Stimulated activated CD4-positive, alpha-beta T cell treated with anti-CD3 and anti-CD28 coated beads, Interleukin-1b, Interleukin-23, amount 100 ng/mL, for 1 hour (primary cell): ENCODE measurements at places on chromosomes 4 and X.

DNA sequence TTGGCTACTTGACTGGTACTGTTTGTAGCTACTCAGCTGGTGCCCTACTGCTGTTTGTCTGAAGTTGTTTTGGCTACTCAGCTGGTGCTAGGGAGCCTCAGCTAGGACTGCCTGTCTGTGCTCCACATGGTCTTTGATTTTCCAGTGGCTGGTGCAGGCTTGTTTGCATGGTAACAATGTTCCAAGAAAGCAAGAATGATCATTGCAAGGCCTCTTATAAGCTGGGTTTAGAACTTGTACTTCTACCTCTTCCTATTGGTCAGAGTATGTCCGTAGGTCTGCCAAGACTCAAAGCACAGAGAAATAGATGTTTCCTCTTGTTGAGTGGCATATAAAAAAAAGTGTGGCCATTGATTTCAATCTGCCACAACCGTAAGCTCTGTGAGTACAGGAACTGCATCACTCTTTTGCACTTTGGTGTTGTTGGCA lies 17.6 kb downstream of the NFKB1 start:
- DNase-seq, result no peak

GRCh38 chrX:19724409-19724808 lies 163.0 kb downstream of the SH3KBP1 start:
- DNase-seq, result no peak

DNA sequence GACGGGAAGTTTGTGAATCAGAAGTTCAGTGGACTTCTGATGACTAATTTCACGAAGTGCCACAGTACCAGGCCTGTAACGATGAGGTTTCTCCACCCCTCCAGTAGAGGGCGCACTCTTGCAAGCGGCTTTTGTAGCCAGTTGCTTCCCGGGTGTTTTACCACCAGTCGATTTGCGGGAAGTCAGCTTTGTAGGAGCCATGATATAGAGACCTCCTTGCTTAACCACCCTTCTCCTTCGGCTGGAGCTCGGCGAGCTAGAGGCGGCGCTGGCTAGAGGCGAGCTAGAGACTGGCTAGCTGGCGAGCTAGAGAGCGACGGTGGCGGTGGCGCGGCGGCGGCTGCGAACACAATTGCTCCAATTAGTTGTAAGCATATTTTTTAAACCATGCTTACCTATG lies 72.0 kb downstream of the IL1RAPL1 start:
- DNase-seq, result no peak

DNA sequence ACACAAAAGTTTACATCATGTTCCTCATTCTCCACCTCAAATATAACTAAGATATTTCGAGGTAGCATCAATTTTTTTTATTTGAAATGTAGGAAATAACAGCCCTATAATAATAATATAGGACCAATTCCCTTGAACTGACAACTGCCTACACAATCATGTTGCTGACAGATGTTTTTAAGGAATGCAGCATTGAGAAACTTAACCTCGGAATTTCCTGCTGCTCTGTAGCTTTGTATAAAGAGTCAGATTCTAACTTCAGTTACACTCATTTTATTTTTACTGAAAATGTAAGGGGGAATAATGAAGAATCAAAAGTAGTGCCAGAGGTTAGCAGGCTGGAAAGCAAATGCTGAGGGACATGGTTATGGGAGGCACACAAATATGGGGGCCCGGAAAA lies 235.8 kb downstream of the RBMX2 start:
- no peak for DNase-seq

DNA sequence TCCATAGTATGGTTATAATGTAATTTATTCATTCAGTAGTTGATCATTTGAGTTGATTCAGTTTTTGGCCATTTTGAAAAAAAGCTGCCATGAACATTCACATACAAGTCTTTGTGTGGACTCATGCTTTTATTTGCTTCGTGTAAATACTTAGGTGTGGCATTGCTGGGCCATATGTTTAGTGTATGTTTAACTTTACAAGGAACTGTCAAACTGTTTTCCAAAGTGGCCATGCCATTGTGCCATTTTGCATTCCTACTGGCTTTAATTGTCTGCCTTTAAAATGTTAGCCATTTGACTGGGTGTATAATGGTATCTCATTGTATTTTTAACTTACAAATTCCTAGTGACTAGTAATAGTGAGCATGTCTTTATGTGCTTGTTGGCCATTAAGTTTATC lies 8.8 kb downstream of the MTM1 start:
- DNase-seq, result no peak

- no peak for DNase-seq
Measured at GRCh38 chr4:126701756-126702155, 931.0 kb upstream of the INTU start.

DNA sequence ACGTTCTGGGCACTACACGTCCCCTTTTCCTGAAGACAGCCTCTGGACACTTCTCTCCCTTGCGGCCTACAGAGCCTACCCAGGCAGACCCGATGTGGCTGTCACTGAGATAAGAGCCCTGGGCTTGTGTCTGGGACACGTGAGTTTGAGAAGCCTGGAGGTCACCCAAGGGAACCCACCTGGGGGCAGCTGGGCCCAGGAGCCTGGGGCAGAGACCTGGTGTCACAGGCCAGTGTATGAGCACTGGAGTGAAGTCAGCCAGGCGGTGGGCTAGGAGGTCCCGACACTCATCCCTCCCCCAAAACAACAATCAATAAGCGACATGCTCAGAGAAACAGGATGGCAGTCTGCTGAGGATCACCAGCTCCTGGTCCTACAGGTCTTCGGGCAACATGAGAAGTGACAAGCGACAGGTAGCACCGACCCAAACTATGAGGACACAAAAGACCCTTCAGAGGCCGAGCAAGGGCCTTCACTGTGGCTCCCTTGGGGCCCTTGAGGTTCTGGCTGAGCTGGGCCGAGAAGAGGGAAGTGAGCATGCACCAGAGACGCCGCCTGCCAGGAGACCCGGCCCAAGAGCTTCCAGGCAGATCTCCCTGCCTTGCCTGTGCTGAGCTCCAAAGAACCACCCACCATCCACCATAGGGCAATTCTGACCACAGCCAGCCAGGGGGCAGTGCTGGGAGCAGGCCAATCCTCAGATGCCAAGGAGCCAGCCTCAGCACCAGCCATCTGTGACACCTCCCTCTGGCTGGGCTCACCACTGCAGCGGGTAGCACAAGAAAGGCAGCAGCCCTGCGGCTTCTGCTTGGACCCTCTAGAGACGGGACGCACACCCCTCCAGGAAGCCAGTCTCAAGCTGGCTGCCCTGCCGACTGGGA lies 11.0 kb upstream of the DUSP9 start:
- no peak for DNase-seq

- DNase-seq, result no peak
Measured at GRCh38 chr4:82774711-82775171, 23.9 kb downstream of the SCD5 start.

- DNase-seq, result no peak
Measured at GRCh38 chr4:165184220-165184619, 23.1 kb upstream of the KLHL2 start.

DNA sequence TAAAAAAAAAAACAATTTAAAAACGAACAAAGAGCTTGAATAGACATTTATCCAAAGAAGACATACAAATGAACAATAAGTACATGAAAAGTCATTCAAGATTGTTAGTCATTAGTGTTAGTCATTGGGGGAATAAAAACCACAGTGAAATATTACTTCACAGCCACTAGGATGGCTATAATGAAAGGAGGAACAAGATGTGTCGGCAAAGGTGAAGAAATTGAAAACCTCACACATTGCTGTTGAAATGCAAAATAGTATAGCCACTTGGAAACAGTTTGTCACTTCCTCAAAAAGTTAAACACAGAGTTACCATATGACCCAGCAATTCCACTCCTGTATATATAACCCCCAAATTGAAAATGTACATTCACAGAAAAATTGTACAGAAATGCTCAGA lies 45.2 kb upstream of the SLC39A8 start:
- DNase-seq, result no peak

DNA sequence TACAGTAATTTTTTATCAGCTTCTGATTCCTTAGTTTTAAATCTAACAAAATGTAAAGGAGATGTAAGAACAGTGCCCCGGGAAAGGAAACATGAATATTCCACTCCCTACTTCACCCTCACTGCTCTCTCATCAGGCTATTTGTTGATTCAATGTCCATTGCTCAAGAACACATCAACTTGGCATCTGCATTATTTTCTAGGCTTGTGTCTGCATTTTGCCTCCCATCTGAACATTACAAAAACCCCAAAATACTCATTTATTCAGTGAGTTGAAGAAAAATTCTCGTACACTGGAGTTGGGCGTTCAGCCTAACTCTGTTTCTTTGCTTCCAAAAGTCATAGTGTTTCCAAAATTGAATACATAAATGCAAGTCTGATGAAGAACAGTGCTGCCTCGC lies 25.6 kb downstream of the ARHGAP6 start:
- DNase-seq, result no peak

- DNase-seq, result no peak
Measured at GRCh38 chrX:123834116-123834515, 25.7 kb upstream of the XIAP start.

GRCh38 chr4:47340914-47341313 lies 122.6 kb downstream of the COMMD8 start:
- no peak for DNase-seq

DNA sequence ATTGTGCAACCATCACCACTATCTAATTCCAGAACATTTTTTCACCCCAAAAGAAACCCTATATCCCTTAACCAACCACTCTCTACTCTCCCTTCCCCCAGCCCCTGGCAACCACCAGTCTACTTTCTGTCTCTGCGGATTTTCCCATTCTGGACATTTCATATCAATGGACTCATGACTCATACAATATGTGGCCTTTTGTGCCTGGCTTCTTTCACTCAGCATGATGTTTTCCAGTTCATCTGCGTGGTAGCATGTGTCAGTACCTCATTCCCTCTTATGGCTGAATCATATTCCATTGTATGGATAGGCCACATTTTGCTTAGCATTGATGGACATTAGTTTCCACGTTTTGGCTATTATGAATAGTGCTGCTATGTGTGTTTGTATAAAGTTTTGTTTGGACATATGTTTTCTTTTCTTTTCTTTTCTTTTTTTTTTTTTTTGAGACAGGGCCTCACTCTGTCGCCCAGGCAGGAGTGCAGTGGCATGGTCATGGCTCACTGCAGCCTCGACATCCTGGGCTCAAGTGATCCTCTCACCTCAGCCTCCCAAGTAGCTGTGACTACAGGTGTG lies 335.4 kb downstream of the BCOR start:
- no peak for DNase-seq

- DNase-seq, result no peak
Measured at GRCh38 chr4:53191997-53192396, 173.9 kb downstream of the SCFD2 start.

GRCh38 chr4:108398836-108399235 lies 221.5 kb upstream of the RPL34 start:
- DNase-seq, result no peak

DNA sequence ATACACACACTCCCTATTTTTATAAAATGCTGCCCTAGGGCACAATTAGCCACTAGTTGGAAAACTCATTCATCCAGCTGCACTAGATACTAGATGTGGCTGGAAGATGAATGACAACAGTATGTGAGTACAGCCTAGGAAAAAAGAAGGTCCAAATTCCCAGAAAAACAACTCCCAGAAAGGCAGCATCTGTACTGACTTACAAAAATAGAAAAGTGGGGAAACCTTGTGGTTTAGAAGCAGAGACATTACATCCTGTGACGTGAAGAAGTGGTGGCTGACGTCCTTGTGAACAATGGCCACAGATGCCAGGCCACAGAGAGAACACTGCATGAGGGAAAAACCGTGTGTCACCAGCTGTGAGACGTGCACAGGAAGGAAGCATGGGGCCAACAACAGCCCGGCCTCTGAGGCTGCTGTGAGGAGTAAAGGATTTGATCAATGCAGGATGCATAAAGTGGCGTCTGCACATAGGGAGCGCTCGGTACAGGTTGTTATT lies 81.2 kb downstream of the SPRY1 start:
- DNase-seq, result no peak

- no peak for DNase-seq
Measured at GRCh38 chr4:143188136-143189088, 3.7 kb downstream of the USP38 start.

- no peak for DNase-seq
Measured at GRCh38 chr4:186765138-186765537, 41.5 kb upstream of the FAT1 start.

GRCh38 chr4:78136109-78137081 lies 79.3 kb downstream of the FRAS1 start:
- no peak for DNase-seq

DNA sequence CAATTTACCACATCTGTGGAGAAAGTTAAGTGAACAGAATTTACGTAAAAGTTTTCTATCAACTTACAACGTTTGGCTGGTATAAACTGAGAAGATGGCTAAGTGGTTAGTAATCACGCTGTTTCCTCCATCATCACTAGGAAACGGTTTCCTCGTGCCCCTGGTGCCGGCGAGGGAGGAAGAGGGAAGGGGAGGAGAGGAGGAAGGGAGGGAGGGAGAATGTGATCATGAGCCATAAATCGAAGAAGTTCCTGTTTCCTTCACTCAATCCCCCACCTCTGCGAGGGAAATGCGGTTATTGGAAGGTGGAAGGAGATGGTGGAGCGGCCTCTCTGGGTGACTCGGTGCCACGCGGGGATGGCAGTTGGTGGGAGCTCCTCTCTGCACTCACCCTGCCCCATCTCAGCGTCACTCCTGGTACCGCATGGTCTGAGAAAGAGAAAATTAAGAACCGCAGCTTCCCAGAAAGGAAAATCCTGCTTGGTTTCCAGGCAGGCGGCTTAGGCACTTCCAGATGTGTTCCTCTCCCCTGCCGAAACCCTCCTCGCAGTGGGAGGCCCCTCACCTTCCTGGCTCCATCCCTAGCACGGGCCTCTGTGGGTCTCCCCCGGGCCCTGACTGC lies 216.8 kb downstream of the AFAP1 start:
- DNase-seq, result no peak

GRCh38 chr4:145580906-145581305 lies 38.3 kb upstream of the MMAA start:
- no peak for DNase-seq

- no peak for DNase-seq
Measured at GRCh38 chr4:173272996-173273395, 61.2 kb downstream of the HMGB2 start.

DNA sequence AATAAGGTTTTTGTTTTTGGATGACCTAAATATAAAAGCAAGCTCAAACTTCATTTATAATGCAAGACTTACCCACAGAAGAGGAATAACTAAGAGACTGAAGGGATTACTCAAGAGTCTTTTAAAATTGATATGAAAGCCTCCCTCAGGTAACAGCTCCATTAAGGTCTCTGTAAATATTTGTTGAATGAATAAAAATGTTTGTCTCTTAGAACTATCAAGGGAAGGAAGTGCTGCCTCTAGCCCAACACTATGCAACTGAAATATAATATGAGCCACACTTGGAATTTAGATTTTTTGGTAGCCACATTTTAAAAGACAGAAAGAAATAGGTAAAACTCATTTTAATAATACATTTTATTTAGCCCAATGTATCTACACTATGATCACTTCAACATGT lies 127.8 kb downstream of the SH3RF1 start:
- no peak for DNase-seq

DNA sequence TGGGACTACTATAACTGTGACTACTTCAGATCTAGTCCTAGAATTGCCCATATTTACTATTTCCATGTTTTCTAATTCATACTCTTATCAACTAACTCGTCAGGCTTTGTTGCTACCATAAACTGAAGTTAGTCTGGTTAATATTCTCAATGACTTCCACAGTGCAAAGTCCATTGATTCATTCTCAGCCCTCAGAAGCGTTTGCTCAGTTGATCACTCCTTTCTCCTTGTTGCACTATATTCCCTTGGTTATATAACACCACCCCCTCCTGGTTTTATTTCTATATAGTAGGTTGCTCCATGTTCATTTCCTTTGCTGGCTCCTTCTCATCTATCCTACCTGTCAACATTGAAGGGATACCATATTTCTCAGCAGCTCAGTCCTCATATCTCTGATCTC lies 27.2 kb upstream of the SLC6A14 start:
- no peak for DNase-seq
